DMS 273 treated with DMSO at 0.1 percent for 48 hours (cell line): ENCODE measurements at places on chromosomes 5 and 9.

- no peak for DNase-seq
Observed at GRCh38 chr9:130635721-130636647, 28.4 kb upstream of the PRDM12 start.

DNA sequence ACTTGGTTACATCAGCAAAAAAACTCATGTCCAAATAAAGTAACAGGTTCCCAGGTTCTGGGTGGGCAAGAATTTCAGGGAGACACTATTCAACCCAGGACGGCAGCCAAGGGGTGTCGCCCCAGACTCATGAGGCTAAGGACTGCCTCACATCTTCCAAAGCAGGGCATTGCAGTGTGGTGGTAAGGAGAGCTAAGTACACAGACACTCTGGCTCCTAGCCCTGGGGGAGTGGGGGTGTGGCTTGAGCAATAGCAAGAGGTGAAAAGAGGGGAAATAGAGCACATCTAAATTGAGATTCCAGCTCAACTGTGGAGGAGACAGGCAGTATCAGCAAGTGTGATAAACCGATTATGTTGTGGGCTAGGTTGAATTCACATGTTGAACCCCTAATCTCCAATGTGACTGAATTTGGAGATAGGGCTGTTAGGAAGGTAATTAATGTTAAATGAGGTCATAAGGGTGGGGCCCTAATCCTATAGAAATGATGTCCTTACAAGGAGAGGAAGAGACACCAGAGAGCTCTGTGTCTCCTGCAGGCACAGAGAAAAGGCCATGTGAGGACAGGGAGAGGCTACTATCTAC lies 49.9 kb upstream of the MARCHF11 start:
- no peak for DNase-seq

GRCh38 chr9:27276193-27277030 lies 20.5 kb downstream of the EQTN start:
- DNase-seq: peak; percentile 16

DNA sequence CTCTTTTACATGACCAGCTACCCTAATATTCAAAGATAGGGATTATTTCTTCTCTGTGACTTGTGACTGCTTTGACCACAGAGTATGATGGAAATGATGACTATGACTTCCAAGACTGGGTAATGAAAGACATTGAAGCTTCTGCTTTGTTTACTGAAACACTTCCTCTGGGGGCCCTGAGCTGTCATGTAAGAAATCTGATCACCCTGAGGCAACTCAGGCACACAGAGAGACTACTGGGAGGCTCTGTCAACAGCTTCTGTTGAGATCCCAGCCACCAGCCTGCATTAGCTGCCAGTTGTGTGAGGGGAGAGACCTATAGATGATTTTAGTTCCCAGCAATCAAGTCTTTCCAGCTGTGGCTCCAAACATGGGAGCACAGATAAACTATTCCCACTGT lies 76.5 kb downstream of the KCTD16 start:
- no peak for DNase-seq

DNA sequence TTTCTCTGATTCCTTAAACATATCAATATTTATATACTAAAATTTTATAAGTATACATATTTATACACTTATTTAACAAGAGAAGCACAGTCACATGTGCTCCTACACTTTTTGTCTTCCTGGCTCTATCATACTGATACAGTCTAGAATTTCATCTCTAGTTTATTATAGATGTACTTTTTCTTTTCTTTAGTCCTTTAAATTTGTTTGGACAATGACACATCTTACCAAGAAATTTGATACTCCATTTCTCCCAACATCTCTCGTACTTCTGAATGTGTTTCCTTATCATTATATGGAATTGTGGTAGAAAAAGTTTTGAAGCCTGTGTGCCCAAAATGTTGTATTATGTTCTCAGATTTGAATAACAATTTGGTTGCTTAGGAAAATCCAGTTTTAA lies 104.6 kb downstream of the DMRT2 start:
- DNase-seq: no peak

- no peak for DNase-seq
Observed at GRCh38 chr5:52859628-52860027, 71.9 kb downstream of the ITGA1 start.

GRCh38 chr9:127973169-127974000 lies 7.4 kb downstream of the EEIG1 start:
- no peak for DNase-seq

GRCh38 chr5:150246835-150247234 lies 42.7 kb downstream of the CAMK2A start:
- no peak for DNase-seq

DNA sequence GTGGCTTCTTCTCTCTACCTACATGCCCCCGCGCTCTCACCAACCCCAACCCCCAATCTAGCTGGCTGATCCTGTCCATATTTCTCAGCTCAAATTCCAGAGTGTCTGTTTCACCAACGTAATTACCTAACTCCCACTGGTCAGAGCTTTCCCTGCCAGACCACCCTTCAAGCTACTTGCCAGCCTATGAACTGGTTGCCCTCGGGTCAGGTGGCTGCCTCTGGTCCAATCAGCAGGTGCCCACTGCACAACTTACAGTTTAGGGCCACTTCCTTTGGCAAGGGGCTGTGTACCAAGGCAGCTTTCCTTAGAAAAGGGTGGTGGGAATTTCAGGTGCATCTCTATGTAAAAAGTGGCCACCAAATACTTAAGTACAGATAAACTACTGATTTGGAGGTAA lies 92.2 kb upstream of the SLC30A5 start:
- DNase-seq: no peak

GRCh38 chr5:50887889-50888633 lies 221.6 kb downstream of the PARP8 start:
- no peak for DNase-seq

GRCh38 chr5:115516372-115516771 lies 28.2 kb downstream of the FEM1C start:
- DNase-seq: no peak

GRCh38 chr9:112380825-112381221 lies 915 bp downstream of the HSDL2 start:
- no peak for DNase-seq

- no peak for DNase-seq
Observed at GRCh38 chr5:126818736-126819135, 41.8 kb downstream of the LMNB1 start.

DNA sequence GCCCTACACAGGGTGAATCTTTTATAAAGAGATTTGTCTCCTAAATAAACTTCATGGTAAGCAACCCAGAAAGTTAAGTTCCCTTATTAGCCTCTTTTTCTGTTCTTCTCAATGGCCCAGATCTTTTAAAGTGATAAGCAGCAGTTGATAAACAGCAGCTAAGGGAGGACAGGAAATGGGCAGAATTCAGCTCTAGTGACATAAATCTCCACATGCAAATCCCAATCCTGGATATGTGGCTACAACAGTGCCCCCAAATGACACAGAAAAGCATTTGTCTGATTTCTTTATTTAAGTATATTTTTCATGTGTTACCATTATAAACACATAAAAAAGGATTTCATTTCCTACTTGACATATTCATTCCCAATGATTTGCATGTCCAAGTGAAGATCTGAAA lies 199.0 kb downstream of the DTWD2 start:
- DNase-seq: no peak

DNA sequence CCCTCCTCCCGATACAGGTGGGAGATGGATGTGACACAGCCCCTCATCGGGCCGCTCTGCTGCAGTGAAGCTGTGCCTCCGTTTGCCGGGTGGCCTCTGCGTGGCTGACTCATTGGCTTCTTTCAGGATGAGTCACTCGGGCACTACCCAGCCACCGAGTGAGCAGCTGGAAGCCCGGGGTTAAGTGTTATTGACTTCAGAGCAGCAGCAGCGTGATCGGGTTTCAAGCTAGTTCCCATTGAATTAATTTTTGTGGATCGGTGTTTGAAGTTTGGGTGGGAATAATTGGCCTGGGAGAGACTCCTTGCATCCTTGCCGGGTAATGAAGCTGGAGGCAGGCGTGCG lies 266.4 kb upstream of the IRX4 start:
- DNase-seq: no peak

DNA sequence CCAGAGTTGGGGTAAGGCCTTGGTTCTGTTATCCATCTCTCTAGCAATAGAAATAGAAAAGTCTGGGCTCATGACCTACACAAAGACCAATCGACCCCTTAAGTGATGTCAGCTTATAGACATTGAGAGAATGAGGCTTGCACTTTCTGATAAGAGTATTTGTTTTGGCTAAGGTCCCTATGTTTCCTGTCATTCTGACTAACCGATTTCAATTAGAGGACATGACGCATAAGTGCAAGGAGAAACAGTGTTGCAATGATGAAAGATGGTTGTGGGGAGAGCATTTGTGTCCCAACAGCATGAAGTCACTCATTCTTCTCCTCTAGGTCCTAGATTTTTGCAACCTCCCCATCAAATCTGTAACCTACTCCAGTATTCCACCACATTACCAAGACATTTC lies 255.1 kb downstream of the MAT2B start:
- no peak for DNase-seq

DNA sequence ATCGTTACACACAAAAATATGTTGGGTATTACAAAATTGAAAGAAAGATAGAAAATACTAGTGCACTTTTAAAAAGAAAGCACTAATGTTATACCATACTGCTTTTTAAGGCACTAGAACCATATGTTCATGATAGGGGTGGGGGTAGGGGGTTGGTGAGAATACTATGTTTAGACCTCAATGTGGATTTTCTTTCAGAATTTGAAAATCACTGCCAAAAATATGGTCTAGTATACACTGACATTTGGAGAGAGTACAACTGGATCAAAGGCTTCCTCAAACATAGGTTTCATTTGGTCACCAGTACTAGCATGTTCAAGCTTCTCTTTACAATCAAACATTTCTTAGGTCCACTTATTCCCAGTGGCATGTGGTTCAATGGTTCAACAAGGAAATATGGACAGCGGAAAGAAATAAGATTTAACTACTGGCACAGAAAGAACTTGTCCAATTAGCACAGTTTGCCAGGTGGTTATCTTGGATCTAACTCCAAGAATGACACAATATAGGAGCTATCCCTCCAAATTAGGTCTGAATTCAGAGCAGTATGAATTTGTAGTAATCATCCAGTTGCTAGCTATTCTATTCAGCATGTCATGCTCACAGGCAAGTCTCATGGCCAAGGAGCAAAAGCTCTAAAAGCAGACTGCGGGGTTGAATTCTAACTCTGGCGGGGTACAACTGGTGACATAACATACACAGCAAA lies 139.3 kb downstream of the SLC24A2 start:
- peak; percentile 88 for DNase-seq

DNA sequence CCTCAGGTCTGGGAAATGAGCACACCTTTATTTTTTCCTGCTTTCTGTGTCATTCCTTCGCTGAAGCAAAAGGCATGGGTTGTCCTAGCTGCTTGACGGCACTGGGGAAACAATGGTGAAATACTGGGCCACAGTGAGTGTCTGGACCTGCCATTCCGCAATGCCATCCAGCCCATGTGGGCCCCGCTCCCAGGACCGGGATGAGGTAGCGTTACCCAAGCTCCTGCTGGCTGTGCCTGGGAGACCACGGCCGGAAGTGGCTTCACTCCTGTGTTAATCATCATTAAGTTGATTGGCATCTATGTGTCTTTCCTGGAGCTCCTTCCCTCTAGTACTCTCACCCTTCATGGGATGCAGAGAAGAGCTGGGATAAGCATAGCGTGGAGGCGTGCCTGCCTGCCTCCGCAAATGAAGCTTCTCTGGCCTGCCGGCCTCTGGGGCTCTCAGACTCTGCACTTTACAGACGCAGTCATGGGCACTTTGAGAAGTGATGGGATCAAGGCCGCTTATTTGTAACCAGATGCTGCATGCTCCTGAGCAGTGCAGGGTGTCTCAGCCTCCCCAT lies 16.5 kb upstream of the SMIM32 start:
- DNase-seq: no peak

DNA sequence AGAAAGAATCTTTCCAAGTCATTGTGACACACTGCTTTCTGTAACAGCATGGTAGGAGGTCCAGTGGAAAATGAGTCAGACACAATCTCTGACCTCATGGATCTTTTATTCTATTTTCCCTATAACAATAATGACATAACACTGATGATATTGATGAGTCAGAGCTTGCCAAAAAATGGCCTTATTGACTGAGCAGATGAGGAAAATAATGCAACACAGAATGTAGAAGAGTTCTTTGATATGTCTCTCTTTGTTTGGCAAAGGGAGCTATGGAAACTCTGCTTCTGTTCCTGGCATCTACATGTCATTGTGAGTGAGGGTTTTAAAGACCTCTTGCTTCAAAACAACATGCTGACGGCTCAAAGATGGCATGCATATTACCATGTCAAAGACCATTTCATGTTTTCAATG lies 443.1 kb upstream of the ZNF608 start:
- DNase-seq: no peak

- no peak for DNase-seq
Observed at GRCh38 chr5:140791089-140791488, 3.6 kb upstream of the PCDHA2 start.

- DNase-seq: no peak
Observed at GRCh38 chr5:172638209-172638768, 2.8 kb upstream of the NEURL1B start.

GRCh38 chr9:120544441-120544840 lies 35.5 kb downstream of the CDK5RAP2 start:
- DNase-seq: no peak

DNA sequence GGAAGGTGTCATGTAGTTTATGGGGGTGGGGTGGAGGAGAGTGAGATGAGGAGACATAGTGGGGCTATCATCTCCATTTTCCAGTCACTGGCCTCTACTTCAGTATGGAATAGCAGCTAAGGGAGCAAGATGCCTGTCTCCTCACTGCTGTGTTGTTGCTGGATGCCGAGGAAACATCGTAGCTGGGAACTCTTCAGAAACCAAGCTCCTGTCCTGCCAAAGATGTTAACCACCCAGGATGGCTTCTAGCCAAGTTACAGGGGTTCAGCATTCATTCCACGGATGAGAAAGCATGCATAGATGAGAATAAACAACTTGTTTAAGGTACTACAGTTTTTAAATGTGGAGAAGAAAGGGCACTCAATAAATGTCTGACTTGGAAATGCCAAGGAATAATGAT lies 226.5 kb downstream of the ASTN2 start:
- DNase-seq: no peak

DNA sequence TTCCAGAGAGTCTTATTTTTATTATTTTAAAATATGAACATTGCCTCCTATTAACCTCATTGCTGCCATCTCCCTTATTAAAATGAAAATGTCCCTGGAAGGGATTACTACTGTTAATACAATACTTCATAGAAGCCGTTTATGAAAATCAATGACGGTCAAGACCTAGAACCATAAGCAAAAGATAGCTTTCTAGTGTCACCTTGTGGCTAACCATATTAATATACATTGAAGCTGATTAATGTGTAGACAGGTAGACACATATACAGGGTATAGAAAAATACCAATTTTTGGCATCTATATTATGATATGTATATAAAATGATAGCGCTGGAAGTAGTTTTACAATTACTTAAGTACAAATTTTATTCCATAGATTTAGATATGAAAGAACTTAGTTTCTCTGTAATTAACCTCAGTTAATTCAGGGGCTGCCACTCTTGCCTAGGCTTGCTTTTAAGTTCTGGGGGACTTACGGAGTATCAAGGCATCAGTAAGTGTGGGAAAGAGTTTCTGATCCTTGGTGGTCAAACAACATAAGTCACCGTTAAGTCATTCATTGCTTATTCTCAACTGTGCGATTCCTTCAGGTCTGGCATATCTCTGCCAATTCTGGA lies 2.5 kb upstream of the YTHDC2 start:
- no peak for DNase-seq
